ENCODE measurements at places on chromosomes 7 and 10.

- no peak for DNase-seq
Observed at GRCh38 chr10:33123680-33124079, 165.7 kb upstream of the ITGB1 start.

DNA sequence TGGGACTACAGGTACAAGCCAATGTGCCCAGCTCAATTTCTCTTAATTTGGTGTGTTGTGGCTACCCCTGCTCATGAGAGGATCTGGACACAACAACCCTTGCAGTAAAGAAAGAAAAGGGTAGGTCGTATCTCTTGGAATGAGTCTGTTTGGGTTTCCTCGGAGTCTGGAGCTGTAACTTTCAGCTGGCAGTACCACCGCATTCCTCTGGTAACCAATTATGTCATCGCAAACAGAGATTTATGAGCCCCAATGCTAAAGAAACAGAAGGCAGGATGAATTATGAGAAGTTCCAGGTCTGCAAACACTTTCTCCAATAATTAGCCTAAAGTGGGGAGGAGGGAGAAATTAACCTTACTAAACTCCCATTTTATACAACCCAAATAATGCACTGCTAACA, 186.6 kb upstream of the NRP1 start:
- DNase-seq, result peak; percentile 67

GRCh38 chr10:94286901-94287300, 75.8 kb downstream of the NOC3L start:
- peak; percentile 77 for DNase-seq

DNA sequence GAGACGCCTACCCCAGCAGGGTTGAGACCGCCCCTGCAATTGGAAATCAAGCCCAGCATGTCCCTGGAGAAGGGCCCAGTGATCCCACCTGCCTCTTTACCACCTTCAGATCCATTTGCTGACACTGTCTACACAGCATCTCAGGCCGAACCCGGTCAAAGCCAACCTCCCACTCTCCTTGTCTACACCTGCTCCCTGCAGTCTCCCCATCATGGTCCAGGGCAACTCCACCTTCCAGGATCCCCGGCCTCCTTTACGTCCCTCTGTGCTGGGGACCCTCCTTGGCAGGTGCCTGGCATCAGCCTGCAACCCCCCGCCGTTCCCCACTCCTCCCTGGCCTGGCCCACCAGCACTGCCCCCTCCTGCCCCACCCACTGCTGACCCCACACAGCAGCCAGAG, 227.2 kb downstream of the PAXIP1 start:
- no peak for DNase-seq
